ENCODE measurements at places on chromosomes 5 and 9.

DNA sequence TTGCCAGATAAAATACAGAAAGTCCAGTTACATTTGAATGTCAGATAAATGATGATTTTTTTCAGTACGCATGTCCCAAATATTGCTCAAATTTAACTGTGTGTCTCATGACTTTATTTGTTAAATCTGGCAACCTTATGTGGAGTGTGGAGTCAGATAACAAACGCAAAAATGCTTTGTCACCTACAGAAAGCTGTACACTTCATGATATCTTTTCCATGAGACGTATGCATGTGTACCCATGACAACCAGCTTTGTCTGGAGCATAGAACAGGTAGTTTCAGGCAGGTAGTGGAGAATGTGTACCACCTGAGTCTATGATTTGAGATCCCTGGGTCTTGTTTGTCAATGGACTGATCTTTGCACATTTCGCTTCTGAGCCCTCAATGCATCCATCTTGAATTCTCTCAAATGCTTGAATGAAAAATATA, 105.5 kb upstream of the CPEB4 start:
- DNase-seq = no peak

GRCh38 chr5:174355208-174355612, 309.7 kb downstream of the NSG2 start:
- peak; percentile 95 for DNase-seq

GRCh38 chr9:97748525-97748924, 51.4 kb upstream of the XPA start:
- DNase-seq = no peak

DNA sequence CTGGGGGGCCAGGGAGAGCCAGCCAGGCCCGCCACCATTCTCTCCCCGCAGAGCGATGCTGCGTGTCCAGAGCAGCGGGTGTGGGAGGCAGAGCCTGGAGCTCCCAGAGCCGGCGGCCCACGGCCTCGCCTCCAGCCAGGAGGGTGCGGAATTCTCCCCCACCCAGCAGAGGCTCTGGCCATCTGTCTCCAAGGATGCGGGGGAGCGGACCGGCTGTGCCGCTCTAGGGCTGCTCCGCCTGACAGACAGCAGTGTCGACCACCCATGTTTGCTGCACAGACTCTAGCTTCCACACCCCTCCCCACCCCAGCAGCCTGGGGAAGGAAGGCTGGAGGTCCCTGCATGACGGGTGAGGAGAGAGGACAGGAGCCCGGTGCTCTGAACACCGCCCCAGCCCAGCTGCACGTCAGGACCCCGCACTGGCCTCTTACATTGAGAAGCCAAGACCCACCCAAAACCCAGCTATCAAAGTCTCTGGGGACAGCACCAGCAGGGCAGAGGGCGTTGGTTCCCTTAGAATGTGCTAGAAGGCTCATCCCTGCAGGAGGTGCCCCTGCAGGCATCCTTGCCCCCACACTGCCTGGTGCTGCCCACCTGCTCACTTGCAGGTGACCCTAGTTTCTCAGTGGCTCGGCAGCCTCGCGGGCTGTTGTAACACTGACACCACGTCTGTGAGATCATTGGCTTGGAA, 29.7 kb upstream of the FCN1 start:
- no peak for DNase-seq

DNA sequence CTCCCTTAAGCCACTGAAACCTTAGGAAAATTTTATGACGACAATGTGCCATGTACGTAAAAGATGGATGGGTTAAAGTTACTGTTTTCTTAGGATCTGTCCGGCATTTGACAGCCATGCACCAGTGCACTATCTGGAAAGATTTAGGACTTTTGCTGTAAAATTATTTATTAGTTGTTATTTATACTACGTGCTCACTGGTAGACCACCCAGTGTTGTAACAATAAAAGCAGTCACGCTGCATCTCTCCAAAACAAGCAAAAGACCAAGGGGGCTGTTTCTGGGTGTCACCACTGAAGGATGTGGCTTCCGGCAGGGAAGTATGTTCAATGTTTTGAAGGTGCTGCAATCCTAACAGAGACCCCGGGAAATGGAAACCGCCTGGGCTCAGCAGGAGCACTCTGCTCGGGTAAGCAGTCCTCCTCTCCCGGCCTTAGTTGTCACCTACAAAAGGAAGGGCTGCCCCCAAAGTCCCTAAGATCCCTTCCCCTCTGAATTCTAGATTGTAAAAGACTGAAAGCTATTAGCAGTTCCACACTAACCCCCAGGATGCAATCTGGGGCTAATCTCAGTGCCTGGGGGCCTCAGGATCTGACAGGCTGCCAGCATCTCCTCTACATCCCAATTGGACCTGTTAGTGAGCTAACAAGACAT, 38.6 kb downstream of the SAXO1 start:
- no peak for DNase-seq

- no peak for DNase-seq
Measured at GRCh38 chr5:178677429-178677828, 50.6 kb upstream of the CLK4 start.

GRCh38 chr5:162324328-162324727, 256.8 kb downstream of the GABRG2 start:
- DNase-seq = no peak

- no peak for DNase-seq
Measured at GRCh38 chr9:123058834-123059233, 25.4 kb downstream of the GPR21 start.

GRCh38 chr9:112265391-112265790, 68.0 kb downstream of the PTBP3 start:
- DNase-seq = no peak

DNA sequence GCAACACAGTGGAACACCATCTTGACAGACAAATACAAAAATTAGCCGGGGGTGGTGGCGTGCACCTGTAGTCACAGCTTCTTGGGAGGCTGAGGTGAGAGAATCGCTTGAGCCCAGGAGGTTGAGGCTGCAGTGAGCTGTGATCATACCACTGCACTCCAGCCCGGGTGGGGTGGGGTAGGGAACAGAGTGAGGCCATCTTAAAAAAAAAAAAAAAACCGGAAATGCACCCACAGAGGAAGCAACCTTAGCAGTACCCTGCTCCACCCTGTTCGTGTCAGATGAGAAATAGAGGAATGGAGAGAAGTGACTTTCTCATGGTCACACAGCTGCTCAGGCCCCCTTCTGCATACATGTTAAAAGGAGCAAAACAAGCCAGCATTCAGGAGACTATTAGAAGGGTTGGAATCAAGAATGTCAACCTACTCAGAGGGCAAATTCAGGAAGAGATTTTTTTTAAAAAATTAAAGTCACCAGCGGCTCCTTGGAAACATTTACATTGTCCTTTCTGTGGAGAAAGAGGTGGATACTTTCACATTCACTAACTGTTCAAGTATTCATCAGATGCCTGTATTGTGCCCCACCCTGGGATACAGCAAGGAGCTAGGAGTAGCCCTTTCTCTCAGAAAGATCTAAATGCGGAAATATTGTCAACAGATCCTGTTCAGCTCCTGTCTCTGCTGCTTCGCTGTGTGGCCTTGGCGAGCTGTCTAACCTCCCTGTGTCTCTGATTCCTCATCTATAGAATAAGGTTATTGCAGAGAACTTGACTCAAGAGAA, 41.0 kb downstream of the CYFIP2 start:
- DNase-seq = no peak

- DNase-seq = no peak
Measured at GRCh38 chr5:176436656-176437055, 11.5 kb upstream of the FAF2 start.

DNA sequence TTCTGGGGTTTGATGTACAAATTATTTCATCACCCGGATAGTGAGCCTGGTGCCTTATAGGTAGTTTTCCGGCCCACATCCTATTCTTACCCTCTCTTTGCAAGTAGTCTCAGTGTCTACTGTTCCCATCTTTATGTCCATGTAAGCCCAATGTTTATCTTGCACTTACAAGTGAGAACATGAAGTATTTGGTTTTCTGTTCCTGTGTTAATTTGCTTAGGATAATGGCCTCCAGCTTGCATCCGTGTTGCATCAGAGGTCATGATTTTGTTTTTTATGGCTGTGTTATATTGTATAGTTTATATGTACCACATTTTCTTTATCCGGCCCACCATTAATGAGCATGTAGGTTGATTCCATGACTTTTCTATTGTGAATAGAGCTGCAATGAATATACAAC, 136.5 kb downstream of the PRR16 start:
- no peak for DNase-seq

- no peak for DNase-seq
Measured at GRCh38 chr5:159102311-159102934, 2.7 kb upstream of the EBF1 start.

- DNase-seq = no peak
Measured at GRCh38 chr5:115573133-115573532, 28.6 kb upstream of the FEM1C start.

GRCh38 chr9:73680831-73681230, 529.2 kb downstream of the ANXA1 start:
- no peak for DNase-seq

DNA sequence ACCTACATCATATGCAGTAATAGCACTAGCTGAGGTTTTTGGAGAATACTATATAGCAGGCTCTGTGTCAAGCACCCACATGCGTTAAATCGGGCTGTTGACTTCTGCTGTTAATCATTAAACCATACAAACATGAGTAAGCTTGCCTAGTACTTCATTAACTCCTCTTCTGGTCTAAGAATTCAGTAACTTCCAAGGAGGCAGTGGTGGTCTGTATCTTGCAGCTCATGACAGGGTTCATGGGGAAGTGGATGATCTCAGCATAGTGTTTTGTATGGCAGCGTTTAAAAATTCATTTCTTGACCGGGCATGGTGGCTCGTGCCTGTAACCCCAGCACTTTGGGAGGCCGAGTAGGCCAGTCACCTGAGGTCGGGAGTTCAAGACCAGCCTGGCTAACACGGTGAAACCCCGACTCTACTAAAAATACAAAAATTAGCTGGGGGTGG, at the start of gene HAVCR1:
Gene HAVCR1, minus strand, starts transcription at position 24 of the 447 bp plus-strand sequence. CDS start 1,173 bp downstream, outside the sequence.
- DNase-seq = no peak

GRCh38 chr5:1270933-1271914, 23.6 kb downstream of the TERT start:
- no peak for DNase-seq

DNA sequence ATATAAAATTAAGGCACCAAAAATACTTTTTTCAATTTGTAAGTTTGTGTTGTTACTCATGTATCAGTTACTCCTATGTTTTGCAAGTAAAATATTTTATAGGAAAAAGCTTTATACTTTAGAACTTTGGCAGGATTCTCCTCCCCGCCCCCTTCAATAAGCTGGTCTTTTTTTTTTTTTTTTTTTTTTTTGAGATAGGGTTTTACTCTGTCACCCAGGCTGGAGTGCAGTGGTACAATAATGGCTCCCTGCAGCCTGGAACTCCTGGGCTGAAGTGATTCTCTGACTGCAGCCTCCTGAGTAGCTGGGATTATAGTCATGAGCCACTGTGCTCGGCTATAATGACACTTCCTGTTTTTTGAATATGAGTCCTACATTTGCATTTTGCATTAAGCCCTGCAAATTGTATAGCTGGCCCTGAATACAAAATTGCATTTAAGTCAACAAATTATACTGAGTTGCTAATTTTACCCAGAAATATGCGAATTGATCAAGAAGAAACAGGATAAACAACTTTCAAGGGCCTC, 192.9 kb downstream of the PIK3R1 start:
- DNase-seq = no peak

- peak; percentile 10 for DNase-seq
Measured at GRCh38 chr9:132077881-132078698, 1.6 kb downstream of the MED27 start.

- DNase-seq = no peak
Measured at GRCh38 chr5:139956342-139956741, 86.8 kb downstream of the NRG2 start.

DNA sequence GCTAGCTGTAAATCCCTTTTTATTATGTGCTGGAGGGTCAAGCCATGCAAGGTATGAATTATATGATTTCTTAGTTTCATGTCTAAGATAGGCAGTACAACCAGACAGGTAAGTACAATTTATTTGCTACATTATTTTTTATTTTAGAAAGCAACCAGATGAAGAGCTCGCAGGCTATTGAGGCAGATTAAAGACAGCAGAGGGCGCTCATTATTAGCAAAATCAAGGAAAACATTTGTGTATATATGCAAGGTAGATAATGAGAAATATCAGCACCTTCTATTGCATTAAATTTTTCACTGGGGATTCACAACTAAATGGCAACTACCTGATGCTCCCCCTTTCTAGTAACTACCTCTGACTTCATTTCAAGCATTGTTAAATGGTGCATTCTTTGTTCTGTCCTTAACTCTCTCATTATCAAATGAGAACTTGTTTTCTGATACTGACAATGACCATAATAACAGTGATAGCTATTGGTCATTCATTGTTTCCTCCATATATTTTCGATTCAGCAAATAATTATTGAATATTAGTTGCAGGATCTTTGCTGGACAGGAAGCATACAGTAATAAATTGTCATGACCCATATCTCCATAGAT, 8.6 kb downstream of the SCGB3A2 start:
- no peak for DNase-seq

GRCh38 chr5:69432412-69433206, 17.7 kb downstream of the MARVELD2 start:
- no peak for DNase-seq

GRCh38 chr5:17327048-17327625, 109.7 kb downstream of the BASP1 start:
- no peak for DNase-seq

- no peak for DNase-seq
Measured at GRCh38 chr5:138686668-138687067, 66.6 kb upstream of the CTNNA1 start.

DNA sequence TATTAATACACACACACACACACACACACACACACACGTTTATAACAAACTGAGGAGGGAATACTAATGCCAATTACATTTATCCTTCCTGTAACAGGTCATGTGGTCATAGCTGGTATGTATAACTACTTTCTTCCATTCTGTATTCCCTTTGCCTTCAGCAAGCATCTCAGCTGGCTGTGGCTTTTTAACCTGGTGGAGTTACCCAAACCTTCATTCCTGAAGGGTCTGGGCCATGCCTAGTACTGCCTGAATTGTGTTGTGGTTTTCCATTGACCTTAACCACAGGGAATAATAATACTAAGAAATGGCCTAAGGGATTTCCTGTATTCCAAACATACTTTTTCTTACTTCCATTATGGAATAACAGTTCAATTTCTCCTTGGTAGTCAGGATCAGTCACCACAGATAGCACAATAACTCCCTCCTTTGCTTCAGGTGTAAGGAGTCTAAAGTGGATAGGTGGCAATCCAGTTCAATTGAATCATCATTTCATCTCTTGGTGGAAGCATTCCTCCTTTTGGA, 222.2 kb upstream of the MEF2C start:
- no peak for DNase-seq

DNA sequence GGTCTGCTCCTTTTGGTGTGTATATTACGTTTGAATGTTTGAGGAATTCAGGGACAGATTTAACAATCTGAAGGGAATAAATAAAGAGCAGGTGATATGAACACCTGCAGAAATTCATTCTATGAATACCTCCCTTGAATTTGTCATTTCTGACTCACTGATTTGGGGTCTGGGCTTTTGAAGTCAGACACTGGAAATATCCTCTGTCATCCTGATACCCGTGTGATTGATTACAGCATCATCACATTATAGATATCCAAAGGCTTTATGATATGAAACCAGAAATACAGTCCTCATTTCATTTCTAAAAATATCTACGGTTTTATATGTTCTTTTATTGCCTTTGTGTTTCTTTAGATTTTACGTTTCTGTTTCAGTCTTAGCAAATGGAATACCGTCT, 68.5 kb downstream of the TMEM232 start:
- no peak for DNase-seq

GRCh38 chr5:53378190-53378589, 102.2 kb upstream of the FST start:
- no peak for DNase-seq
